ENCODE measurements at places on chromosomes 4 and X. TPM values are rescaled to one million over a fixed set of nuclear protein-coding genes. Genes with fewer than 3 reads are reported as not detected.

GABRG1 gene
- not detected for total RNA-seq

C4orf46 gene
- total RNA-seq = 9.3 TPM

SORBS2 gene
- total RNA-seq = not detected

JCHAIN gene
- not detected for total RNA-seq

DUSP9 gene
- 1.4 TPM for total RNA-seq

NAP1L3 gene
- total RNA-seq = 0.62 TPM

RTL5 gene
- 2.9 TPM for total RNA-seq

FGD1 gene
- 7.9 TPM for total RNA-seq

UGT2B17 gene
- total RNA-seq = not detected

SLC6A8 gene
- total RNA-seq = 9.8 TPM

CSTF2 gene
- total RNA-seq = 32.4 TPM

P2RY8 gene
- 0.02 TPM for total RNA-seq

CCKAR gene
- not detected for total RNA-seq

NPY2R gene
- total RNA-seq = 0.09 TPM

TMSB15C gene
- total RNA-seq = 0.07 TPM

TRIML2 gene
- total RNA-seq = 89.4 TPM

NHS gene
- 5.6 TPM for total RNA-seq

SLC9B2 gene
- total RNA-seq = 9.3 TPM

UGT2A3 gene
- not detected for total RNA-seq

XPNPEP2 gene
- total RNA-seq = not detected

HDAC6 gene
- total RNA-seq = 26.4 TPM

INTS6L gene
- total RNA-seq = 0.08 TPM

MAGEE2 gene
- total RNA-seq = not detected

USP38 gene
- 8.7 TPM for total RNA-seq

KIT gene
- not detected for total RNA-seq

XAGE5 gene
- not detected for total RNA-seq

OTC gene
- not detected for total RNA-seq

GSPT2 gene
- 8.4 TPM for total RNA-seq

RS1 gene
- not detected for total RNA-seq

NUP62CL gene
- 16.3 TPM for total RNA-seq

APOOL gene
- total RNA-seq = 8.9 TPM

ZNF157 gene
- total RNA-seq = not detected

HS3ST1 gene
- total RNA-seq = 0.34 TPM

FDCSP gene
- not detected for total RNA-seq

ITGB1BP2 gene
- 0.74 TPM for total RNA-seq

GYPA gene
- total RNA-seq = not detected

RNF150 gene
- 0.36 TPM for total RNA-seq

GABRQ gene
- total RNA-seq = 0.32 TPM

VCX3B gene
- total RNA-seq = not detected

PCDH19 gene
- 0.02 TPM for total RNA-seq

RBM3 gene
- total RNA-seq = 337 TPM

STPG2 gene
- total RNA-seq = not detected

C4orf36 gene
- 2.5 TPM for total RNA-seq

DDX53 gene
- total RNA-seq = not detected

PABPC1L2B gene
- total RNA-seq = not detected

NOX1 gene
- not detected for total RNA-seq

DDIT4L gene
- 0.38 TPM for total RNA-seq

UGT2A1 gene
- not detected for total RNA-seq

ITIH6 gene
- total RNA-seq = not detected

STATH gene
- total RNA-seq = not detected

SH3BGRL gene
- total RNA-seq = 52.1 TPM

SMIM43 gene
- 0.20 TPM for total RNA-seq

RPA4 gene
- 0.20 TPM for total RNA-seq

LRCH2 gene
- 0.02 TPM for total RNA-seq

TIGD4 gene
- total RNA-seq = 0.12 TPM

PF4V1 gene
- not detected for total RNA-seq
